Nephron progenitor cell (in vitro differentiated cells): ENCODE measurements at places on chromosomes 6 and 20.

DNA sequence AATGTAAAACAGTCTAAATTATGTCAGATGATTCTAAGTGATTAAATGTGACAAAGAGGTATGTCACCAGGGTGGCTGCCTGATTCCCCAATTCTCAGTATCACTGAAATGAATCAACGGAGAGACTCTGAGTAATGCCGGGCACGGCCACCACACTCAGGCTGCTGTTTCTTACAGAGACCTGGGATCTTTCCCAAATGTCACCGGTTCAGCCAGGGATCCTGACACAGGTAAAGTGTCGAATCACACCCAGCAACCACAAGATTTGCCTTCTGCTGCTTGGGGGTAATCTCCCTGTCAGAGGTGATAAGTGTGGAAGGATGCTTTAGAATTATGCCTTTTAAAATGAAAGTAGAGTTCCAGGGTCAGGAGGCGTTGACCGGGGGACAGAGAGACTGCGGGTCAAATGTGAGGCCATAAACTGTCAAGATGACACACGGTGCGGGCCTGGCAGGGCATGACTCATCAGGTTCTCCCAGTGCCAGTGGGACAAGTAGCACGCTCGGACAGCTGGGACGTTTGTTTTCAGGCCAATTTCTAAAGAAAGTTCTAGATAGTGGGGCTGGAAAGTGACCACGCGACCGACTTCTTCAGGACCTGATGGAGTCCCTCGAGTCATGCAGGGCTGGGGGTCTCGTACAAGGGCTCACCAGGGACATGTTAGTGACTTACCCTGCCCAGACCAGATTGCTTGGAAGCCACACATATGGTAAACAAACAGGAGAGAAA, 48.9 kb downstream of the PRDM1 start:
- peak; percentile 60 for DNase-seq

DNA sequence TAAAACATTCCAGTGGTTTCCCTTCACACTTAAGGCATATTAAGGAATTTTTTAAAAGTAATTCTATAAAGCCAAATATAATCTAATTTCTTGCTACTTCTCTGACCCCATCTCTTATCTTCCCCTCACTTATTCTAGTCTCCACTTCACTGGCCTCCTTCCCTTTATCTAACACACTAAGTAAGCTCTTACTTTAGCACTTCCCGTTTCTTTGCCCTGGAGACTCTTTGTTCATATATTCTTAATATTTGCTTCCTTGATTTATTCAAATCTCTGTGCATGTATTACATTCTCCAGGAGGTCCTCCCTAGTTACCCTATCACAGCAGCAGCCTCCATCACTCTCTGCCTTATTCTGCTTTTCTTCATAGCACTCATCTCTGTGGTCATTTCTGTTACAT, 20.3 kb downstream of the GTPBP2 start:
- no peak for DNase-seq

GRCh38 chr6:88370127-88370710, 204.1 kb upstream of the CNR1 start:
- no peak for DNase-seq

DNA sequence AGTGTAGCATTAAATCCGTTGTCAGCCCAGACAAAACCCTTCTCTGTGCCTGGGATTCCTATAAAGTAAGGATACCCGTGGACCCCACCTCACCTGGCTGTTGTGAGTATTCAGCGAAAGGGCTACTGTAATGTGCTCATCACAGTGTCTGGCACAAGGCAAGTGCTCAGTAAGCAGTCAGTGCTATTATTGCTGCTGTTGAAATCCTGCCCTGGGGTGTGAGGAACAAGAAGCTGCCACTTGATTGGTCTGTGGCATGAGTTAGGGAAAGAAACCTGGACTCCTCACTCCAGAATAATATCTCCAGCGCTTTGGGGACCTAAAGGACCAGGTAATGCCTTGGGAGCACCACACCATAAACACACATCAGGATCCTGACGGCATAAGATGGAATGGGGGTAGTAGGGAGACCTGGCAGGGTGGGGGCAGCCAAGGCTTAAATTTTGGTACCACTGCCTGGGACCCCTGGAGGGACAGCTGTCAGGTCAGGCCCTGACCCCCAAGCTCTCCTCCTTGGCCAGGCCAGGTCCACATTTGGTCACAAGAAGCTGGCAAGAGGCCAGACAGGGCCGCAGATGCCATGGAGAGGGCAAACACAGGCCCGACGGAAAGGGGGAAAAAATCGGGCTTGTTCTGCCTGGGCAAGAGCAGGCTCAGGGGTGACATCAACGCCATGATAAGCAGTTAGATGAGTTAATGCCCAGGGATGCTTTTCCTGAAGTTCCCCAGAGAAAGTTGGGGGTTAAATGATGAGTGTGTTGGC, 66.5 kb downstream of the MRPL14 start:
- DNase-seq = no peak

DNA sequence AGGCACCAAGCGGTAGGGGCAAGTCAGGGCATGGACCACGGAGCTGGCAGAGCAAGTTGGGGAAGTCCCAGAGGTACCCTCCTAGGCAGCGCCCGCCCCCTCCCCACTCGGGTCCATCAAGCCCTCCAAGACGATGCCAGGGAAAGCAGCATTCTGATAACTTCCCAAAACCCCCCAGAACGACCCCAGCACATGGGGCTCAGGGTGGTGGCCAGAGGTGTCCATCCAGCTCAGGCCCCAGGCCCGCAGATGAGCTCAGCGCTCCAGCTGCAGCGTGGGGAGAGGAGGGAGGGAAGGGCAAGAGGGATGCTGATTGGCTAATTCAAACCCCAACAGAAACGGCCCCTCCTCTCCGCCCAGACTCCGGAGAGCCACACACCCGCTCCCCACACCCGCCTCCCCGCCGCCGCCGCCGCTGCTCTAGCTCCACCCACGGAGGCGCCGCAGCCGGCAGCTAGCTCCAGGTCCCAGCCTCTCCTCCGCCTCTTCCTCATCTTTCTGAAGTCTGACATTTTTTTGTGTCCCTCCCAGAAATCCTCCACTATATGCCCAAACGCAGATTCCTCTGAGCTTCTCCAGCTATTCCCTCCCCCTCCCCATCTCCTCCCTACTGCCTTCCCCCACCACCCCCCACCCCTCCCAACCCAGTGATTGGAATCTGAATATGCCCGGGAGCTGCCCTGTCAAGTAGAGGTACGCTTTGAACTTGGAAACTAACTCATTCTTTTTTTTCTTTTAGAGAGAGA, 40.3 kb upstream of the TLDC2 start:
- DNase-seq = peak; percentile 90

DNA sequence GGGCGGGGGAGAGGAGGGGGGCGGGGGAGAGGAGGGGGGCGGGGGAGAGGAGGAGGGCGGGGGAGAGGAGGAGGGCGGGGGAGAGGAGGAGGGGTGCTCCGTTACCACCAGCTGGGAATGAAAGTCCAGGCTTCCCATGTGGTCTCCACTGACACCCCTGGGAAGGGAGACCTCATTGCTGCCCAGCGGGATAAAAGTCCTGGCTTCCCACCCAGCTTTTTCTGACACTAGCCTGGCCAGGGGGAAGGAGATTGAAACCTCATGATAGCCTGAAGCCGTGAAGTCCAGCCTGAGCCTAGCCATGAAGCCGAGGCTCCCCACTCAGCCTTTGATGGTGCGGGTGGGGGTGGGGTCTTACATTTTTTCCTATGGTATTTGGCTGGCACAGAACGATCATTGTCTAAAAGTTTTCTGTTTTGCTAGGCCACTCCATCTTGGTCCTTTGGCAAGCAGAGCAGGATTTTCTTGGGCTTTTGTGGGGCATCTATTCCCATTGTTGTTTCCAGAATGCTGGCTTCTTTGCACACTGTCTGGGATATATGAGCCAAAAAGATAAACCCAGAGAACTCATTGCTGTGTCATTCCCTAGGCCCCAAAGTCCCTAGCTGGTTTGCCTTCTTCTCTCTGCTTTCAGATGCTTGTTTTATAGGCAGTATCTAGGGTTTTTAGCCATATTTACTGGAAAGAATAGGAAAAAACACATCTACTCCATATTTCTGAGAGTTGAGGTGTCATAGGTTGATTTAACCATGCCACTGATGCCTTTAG, 67.9 kb upstream of the RNF24 start:
- peak; percentile 42 for DNase-seq

DNA sequence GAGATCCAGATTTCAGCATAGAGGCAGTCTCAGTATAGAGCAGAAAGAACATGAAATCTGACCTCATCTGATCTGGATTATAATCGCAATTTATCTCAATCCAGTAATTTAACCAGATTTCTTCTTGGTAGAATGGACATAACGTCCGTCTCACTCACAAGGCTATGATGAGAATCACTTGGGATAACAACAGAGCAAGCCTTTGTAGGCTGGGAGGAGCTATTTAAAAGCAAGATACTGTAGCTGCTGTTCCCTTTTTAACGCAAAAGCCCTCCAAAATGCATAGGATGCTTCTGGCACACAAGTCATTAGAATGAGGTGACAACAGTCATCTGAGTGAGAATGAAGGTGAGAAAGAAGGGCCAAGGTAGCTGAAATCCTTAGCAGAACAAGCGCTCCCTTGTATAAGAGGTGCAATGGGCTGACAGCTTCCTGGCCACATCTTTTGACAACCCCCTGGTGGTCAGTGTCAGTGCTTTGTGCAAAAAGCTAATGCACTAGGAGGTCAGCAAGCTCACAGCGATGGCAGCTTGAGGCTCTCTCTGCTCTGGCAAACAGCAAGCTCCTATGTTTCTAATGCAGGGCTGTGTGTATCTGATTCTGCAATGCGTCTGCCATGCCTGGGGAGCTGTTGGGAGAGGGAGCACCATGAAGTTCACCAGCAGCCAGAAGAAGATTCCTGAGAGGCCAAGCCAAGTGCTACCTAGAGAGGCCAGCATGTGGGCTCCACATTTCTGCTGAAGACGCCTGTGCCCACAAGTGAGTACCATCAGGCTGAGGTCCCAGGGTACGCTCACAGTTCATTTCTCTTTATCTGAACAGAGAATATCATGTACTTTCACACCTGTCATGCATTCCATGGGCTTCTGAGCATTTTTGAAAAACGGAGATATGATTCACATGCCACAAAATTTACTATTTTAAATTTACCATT, 16.2 kb downstream of the METTL24 start:
- DNase-seq = peak; percentile 49

DNA sequence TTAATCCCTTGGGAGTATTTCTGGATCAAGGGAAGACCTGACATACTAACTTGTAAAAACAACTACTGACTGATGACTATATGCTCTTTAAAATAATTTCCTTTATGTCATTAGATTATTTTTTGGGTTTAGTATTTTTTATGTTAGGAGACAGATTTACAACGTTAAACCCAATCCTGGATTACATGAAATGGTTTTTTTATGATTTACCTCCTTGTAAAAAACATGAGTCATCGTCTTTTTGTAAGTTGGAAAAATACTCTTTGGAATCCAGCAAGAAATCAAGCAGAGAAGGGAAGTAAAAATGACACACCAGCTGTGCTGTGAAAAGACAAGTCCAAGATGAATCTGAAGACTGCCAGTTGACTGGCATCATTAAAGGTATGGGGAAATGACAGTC, 6.7 kb downstream of the STK4 start:
- no peak for DNase-seq

GRCh38 chr6:166861304-166861703, 95.0 kb downstream of the RNASET2 start:
- DNase-seq = no peak

DNA sequence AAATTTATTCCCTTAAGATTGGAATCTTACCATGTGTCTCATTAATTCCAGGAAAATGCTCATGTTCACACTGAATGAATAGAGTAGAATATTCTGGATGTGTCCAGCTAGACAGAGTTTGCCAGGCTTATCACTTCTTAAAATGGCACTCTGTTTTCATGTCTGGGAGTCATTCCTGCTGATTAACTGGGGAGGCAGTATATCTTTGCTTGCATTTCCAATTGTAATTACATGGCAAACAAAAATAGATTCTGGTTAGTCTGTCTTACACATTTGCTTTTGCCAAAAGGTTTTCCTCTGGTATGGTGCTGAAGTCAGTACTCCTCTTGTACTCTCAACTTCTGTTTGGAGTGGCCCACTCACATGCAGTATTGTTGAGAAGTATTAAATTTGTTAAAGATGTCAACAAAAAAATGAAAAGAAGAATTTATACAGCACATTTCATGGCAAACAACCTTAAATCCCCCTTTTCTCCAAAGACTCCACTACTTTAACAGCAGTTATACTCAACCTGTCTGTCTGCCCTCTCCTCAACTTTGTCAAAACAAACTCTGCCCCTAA, 70.2 kb downstream of the TENT5A start:
- DNase-seq = no peak

- no peak for DNase-seq
Observed at GRCh38 chr6:83086751-83087150, 19.3 kb downstream of the DOP1A start.

- no peak for DNase-seq
Observed at GRCh38 chr20:44422083-44422482, 53.6 kb upstream of the TTPAL start.

- no peak for DNase-seq
Observed at GRCh38 chr6:32883789-32884188, 29.8 kb downstream of the PSMB9 start.

GRCh38 chr6:14521141-14521540, 403.6 kb downstream of the CD83 start:
- no peak for DNase-seq

GRCh38 chr6:152661776-152662175, 24.6 kb upstream of the SYNE1 start:
- no peak for DNase-seq

GRCh38 chr20:51469578-51470498, 72.7 kb downstream of the NFATC2 start:
- DNase-seq = no peak

DNA sequence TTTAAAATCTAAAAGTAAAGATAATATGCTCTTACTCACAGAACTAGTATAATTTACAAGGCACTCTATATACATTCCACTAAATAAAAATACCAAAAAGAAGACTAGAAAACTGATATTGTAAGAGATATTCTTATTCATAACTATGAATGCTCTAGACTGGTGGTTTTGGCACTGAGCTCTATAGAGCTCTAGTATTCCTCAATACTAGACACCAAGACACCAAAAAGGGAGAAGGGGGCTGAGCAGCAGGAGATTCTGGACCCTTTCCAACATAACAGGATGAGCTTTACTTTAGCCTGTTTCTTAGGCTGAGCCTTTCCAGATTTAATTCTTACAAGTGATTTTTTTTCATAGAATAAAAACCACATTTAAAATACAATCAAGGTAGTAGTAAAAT, 173.6 kb downstream of the COL21A1 start:
- DNase-seq = no peak

DNA sequence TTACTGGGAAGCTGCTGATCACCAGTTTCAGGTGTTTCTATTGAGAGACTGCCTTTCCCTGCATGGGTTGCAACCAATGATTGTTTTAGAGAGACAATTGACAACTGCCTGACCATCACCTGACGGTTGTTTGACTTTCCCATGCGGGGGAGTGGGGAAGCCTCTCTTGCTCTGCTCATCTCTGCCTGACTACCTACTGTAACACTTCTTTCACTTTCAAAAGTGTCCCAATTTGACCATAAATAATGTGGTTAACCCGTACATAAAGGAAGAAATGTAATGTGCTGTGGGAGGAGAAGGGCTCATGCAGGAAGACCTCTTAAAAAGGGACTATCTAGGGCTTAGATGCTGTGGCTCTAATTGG, 122.1 kb upstream of the PHACTR1 start:
- no peak for DNase-seq
